NCI-H1105 (cell line): ENCODE measurements at places on chromosomes 7 and 10.

DNA sequence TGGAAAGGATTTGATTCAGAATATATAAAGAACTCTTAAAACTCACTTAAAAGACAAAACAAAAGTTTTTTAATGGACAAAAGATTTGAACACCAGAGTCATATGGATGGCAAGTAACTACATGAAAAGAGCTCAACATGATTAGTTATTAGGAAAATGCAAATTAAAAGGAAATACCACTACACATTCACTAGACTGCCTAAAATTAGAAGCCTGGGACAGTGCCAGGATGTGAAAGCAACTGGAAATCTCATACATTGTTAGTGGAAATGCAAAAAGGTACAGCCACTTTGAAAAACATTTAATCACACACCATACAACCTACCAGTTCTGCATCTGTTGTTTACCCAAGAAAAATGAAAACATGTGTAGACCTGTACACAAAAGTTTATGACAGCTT is 48.8 kb downstream of the RALA start:
- DNase-seq: no peak

- no peak for DNase-seq
These were observed 49.7 kb downstream of the ZMYND11 start for GRCh38 chr10:184911-185310.

DNA sequence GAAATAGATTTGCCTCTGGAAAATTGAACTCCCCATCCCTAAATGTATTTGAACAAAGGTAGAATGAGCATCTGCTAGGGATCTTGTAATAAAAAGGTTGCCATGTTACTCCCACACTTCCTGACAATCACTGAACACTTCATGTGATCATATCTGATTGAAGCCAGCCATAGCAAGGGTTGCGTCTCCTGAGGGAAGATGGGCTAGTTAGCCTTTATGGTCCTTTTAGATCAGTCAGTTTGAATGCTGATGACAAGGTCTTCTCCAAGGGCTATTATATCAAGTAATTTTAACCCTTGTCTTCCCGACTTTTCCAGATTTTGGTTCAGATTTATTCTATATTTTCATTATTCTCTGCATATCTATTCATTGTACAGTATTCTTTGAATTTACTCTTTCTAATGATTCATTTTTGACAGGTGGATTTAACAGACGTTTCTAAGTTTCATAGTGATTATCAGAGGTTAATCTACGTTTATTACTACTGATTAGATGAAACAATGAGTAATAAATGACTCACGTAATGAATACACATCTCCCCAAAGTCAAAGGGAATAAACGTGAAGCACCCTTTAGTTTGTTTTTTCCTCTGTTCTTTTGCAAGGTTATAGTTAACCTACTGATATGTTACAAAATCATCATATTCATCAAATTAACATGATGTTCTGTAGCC is 28.1 kb downstream of the CSGALNACT2 start:
- DNase-seq: no peak

DNA sequence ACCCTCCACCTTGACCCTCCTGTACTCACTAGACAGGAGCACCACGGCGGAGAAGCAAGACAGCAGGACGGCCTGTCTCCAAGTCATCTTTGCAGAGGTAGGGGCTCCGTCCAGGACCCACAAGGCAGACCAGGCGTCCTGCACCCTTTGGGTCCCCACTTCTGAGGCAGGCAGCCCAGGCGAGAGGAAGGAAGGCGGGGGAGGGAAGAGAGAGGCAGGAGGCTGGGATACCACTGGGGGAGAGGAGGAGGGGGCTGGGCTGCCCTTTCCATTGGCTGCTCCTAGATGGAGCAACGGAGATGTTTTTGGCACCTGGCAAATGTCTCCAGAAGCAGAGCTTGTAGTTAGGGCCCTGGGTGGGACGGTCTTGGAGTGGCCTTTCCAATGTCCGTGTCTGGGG is at the start of gene UCMA:
UCMA (minus strand) TSS at position 203 of the 400 bp plus-strand sequence; CDS start at position 87, 116 bp downstream.
- no peak for DNase-seq

- DNase-seq: no peak
These were observed 663 bp downstream of the VPS37D start for GRCh38 chr7:73668103-73668885.

DNA sequence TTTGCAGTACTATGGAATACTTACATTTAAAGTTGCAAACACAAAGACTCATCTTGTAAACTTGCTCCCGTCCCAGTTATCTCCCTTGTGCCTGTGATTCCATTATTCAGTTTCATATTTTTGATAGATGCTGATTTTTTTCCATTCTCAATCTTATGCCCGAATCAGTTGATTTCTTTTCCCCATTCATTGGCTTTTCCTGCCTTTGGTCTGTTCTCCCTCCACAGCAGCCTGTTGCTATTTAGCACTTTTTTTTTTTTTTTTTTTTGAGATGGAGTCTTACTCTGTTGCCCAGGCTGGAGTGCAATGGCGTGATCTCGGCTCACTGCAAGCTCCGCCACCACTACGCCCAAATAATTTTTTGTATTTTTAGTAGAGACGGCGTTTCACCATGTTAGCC is 78.0 kb downstream of the ABCC2 start:
- no peak for DNase-seq

GRCh38 chr7:44880317-44881018 is 4.9 kb downstream of the PURB start:
- no peak for DNase-seq

- DNase-seq: no peak
These were observed 83.9 kb downstream of the CADPS2 start for GRCh38 chr7:122802301-122802751.

GRCh38 chr10:28431139-28431538 is 101.8 kb upstream of the WAC start:
- DNase-seq: no peak

GRCh38 chr10:52729271-52730104 is 43.1 kb downstream of the MBL2 start:
- no peak for DNase-seq

DNA sequence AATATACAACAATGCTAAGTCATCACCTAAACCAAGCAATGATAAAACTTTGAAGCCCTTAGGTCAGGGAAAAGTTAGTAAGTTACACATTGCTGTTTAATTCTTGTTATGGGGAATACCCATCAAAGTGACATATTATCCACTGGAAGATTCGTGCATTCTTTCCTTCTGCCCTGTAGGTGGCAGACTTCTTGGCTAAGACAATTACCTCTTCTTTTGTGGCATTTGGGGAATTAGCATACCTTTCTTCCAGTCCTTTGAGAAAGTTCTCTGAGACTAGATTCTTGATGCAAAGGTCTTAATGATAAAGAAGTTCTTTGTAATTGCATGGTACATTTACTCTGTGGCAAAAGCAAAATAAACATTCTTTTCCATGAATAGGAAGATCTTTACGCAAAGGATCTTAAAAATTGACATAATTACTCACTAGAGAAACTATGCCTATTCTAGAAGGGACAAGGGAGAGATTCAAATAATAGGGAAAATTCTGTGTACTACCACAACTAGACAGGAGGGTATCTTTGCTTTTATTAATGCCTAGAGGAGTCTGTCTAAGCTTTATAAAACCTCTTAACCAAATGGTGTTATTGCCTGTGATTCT is 395.9 kb downstream of the GRM8 start:
- no peak for DNase-seq

DNA sequence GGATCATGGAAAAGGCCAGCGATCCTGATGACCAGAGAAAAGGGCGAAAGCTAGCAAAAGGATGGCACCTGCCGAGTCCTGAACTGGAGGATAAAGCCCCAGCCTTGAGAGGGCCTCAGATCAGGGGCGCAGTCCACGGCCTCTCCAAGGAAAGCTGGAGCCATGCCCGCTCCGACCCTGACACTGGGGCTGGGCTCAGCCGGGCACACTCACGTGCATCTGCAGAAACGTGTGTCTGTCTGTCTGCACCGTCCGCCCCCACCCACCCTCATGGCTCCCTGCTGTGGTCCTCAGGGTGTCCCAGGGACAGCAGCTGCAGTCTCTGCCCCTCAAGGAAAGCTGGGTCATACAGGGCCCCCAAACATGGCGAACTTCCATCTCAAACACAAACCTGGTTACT is 200.5 kb downstream of the TCERG1L start:
- DNase-seq: no peak

DNA sequence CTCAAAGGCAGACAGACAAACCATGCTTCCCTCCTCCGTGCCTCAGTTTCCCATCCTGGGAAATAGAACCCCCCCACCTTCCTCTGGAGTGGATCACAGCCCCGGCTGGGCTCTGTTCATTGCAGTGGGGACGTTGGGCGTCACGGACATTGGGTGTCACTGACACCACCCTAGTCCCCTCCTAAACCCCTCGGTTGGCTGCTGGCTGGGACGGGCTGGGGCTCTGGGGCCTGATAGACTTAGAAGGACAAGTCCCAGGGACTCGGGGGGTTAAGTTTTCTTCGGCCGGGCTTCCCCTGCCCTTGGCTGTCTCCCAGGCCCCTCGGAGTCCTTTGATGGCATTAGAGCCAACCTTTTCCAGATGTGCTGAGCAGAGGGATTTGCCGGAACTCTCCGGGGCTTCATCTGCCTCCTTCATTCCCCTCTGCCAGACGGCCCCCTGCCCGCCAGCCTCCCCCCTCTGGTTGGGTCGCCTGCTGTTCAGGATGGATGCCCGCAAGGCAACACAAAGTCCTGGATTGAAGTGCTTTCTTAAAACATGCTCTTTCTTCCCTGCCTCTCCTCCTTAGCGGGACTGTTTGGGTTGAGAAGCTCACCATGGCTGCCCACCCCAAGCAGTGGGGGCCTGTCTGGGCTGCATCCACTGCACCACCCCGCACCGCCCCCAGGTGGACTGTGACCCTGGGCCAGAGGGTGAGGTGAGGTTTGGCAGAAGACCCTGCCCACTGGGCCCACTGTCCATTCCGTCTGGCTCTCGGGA is 73.0 kb downstream of the COL26A1 start:
- no peak for DNase-seq

DNA sequence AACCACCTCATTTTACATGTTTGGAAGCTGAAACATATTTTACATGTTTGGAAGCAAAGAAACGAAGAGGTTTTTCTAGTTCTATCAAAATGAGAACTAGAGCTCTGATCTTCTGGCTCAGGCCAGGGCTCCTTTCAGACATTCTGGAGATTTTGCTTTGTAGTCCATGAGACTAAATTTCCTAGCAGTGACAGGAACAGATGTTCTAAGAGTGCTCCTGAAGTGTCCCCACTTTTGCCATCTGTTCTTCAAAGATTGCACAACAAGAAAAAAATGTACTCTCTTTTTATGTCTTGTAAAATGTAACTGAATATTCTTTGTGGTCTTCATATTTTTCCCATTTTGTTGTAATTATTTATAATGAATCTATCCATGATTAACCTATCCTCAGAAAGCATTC is 196.4 kb upstream of the PCLO start:
- no peak for DNase-seq

DNA sequence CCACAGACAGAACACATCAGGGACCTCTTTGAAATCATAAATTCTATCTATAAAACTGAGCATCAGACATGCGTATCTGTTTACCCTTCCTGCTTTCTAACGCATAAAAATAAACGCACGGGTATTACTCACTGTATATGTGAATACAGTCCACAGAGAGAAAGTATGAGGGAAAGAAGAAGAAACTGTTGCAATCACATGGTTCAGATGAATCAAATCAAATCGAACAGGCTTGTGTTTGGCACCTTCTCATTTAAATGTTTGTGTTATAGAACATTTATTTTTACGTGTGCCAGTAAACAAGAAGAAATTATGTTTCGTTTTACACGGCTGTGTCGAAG is 322.0 kb downstream of the FRMD4A start:
- DNase-seq: no peak

GRCh38 chr7:142438235-142438922 is 180.5 kb upstream of the PRSS58 start:
- DNase-seq: no peak

DNA sequence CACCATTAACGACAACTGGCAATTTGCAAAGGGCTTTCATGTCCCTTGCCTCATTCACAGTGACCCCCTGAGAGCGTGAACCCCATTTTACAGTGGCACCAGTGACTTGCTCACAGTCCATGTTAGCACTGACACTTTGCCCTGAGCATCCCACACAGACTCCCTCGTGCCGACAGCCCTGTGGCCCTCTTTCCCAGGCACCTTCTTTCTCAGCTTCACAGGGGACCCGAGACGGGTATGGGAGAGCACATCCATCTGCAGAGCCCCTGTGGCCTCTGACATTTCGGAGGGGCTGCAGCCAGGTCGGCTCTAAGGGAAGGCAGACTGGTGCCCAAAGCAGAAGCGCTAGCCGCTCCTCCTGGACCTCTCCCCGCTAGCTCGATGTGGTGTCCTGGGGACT is 10.8 kb downstream of the LOXL4 start:
- DNase-seq: no peak

DNA sequence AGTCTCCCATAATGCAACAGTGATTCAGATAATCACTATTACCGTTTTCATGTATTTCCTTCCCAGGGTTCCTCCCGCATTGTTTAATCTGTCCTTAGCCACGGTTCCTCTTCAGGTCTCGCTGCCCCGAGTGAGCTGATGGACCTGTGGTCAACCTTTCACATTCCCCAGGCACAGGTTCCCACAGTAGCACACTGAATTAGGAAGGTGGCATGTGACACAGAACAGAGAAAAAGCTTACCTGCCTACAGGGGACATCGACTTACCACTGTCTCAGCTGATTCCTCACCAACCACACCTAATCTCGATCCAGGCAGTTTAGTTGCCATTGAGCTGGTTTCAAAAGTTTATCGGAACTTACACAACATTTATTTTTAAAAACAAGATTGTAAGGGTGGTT is 72.2 kb downstream of the MTURN start:
- DNase-seq: no peak

DNA sequence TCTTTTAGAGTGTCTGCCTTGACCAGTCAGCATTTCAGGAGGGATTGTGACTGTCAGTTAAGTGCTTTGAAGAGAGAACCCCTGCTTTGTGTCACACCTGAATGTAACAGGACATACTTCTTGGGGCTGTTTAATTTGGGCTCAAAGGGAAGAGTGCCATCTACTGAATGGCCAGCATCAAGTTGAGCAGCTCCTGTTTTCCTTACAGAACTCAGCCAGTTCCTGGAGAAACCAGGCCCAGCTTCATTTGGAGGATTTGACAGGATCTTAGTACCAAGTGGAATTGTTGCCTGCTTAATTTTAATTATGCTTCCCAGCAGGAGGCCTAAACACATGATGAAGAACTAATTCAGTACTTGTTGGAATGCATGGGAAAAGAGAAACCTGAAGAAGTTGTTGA is 8.3 kb downstream of the ADD3 start:
- DNase-seq: no peak

DNA sequence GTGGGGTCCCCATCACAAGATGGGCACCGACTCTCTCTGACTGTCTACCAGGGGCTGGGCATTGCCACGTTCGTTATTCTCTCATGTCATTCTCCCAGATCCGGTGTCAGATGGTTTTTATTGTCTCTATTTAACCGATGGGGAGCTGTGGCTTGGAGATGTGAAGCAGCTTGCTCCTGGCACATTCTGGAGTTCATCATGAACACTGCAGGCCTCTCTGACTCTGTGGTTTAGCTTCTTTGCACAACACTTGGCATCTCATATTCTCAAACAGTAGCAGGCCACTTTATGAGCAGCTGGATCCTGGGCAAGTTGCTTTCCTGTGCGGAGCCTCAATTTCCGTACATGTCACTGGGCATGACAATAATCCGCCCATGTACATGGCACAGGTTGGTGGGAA is 119.9 kb downstream of the LRRC18 start:
- DNase-seq: no peak

GRCh38 chr7:107078517-107078966 is 34.0 kb downstream of the PRKAR2B start:
- DNase-seq: peak; percentile 15
